Urinary bladder (tissue), 4 donors: ENCODE measurements at places on chromosomes 2 and 18. TPM values are rescaled to one million over a fixed set of nuclear protein-coding genes. Genes with fewer than 3 reads are reported as not detected.

- no peak for DNase-seq
Measured at GRCh38 chr2:62412347-62412742, 93.7 kb downstream of the TMEM17 start.

DNA sequence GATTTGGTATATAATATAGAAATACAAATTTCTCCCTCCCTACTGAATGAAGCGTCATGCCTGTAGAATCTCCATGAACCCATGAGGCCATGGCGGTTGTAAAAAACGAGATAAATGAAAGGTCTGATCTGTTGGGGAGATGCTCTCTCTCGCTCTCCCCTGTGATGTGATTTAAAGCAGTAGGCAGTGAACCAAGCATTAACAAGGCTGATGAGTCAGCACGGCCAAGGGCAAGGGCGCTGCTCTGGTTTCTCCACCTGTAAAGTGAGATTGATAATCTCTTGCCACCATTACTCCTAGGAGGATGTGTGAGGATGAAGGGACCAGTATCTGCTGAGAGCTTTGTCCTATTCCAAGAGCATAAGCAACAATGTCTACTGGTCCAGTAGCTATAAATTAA lies 553.3 kb downstream of the CMPK2 start:
- DNase-seq: no peak

DNA sequence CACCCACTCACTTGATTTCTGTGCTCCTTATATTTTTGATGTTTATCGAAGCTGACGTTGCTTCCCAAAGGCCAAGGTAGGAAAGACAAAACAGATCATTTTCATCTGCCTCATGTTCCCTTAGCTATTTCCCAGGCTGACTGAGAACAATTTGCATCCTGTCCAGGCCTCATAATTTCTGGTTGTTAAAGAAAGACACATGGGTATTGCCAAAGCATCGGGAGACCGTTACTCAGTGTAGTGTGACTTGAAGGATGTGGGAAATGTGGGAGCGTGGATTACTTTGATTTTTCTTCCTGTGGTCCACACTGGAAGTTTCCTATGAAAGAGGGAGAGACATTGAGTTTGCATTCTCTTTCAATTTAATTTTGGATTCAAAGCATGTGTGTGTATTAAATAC lies 204.6 kb downstream of the TRIB2 start:
- DNase-seq: no peak

The DNAJC5G gene
- 0.42 TPM for total RNA-seq

- no peak for DNase-seq
Measured at GRCh38 chr2:202723746-202724145, 89.0 kb downstream of the FAM117B start.

GRCh38 chr18:10511236-10511635 lies 14.6 kb upstream of the NAPG start:
- DNase-seq: no peak

The MATN3 gene
- total RNA-seq: 1.1 TPM

The GPR75 gene
- total RNA-seq: 2.7 TPM
